ENCODE measurements at places on chromosomes 3 and 15.

DNA sequence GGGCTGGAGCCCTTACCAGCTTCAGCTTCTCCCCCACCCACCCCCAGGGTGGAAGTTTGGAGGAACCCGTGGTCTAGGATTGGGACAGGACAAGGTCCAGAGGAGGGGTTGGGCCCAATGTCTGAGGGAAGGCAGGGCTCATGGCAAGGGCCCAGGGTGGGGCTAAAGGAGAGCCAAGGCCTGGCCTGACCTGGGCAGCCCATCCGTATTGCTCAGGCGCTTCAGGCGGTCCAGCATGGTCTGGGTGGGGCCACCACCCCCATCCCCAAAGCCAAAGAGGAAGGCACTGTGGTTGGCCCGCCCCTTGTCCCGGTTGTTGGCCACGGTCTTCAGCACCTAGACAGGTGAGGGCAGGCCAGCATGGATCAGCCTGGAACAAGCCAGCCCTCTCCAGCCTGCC lies 7.6 kb downstream of the MAN2C1 start:
- no peak for DNase-seq

- DNase-seq = peak; percentile 47
These were observed 55.2 kb downstream of the PGPEP1L start for GRCh38 chr15:98952381-98952803.

GRCh38 chr3:99659032-99659431 lies 20.6 kb downstream of the COL8A1 start:
- no peak for DNase-seq

GRCh38 chr3:170296703-170297102 lies 60.8 kb upstream of the SKIL start:
- no peak for DNase-seq

DNA sequence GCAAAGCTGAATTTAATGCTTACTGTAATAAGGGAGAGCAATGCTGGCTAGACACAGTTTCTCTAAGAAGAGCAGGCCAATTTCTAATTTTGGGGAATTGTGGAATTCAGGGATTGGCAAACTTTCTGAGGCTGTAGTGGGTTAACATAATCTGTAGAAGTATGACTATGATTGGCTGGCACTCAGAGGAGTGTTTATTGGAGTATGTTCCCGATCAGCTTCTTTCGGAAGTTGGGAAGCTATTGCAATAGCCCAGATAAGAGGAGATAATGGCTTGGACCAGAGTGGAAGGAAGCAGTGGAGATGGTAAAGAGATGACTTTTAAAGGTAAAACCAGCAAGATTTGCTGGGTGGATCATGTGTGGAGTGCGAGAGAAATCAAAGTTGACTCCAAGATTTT lies 19.4 kb downstream of the TMOD3 start:
- no peak for DNase-seq

GRCh38 chr3:57544181-57545125 lies at the start of gene DNAH12:
Gene DNAH12, minus strand, starts transcription at chr3:57544344. Its CDS starts 1,474 bp downstream, at chr3:57542870.
- no peak for DNase-seq

GRCh38 chr3:119697394-119697793 lies 5.4 kb upstream of the CFAP91 start:
- DNase-seq = no peak

DNA sequence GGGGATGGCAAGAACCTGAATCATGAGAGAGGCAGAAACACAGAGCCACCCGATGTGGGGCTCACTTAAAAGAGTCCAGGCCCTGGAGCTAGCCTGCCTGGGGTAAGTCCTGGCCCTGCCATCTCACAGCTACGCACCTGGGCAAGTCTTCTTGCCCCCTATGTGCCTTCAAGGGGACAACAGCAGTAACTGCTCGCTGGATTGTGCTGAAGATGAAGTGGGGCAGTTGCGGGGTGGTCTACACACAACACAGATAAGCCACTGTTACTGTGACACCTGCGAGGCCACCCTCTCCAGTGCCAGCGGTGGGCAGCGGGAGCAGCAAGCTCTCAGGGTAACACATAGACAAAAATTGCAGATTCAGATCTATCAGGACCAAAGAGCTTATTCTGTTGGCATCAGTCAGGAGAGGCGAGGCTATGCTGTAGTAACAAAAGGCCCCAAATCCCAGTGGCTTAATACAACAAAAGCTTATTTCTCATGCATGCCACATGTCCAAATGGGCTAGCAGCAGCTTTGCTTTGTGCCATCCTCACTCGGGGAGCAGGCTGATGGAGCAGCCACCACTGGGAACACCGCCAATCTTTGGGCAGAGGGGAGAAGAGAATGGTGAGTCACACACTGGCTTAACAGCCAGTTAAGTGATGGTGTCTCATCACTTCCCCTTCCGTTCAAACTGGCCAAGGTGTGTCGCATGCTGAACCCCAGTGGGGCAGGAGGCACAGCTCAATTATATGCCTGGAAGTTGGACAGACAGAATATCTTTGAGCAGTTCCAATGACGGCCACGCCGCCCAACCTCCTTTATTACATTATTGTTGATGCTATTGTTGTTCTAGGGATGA lies 78.3 kb downstream of the WNT7A start:
- DNase-seq = peak; percentile 41

DNA sequence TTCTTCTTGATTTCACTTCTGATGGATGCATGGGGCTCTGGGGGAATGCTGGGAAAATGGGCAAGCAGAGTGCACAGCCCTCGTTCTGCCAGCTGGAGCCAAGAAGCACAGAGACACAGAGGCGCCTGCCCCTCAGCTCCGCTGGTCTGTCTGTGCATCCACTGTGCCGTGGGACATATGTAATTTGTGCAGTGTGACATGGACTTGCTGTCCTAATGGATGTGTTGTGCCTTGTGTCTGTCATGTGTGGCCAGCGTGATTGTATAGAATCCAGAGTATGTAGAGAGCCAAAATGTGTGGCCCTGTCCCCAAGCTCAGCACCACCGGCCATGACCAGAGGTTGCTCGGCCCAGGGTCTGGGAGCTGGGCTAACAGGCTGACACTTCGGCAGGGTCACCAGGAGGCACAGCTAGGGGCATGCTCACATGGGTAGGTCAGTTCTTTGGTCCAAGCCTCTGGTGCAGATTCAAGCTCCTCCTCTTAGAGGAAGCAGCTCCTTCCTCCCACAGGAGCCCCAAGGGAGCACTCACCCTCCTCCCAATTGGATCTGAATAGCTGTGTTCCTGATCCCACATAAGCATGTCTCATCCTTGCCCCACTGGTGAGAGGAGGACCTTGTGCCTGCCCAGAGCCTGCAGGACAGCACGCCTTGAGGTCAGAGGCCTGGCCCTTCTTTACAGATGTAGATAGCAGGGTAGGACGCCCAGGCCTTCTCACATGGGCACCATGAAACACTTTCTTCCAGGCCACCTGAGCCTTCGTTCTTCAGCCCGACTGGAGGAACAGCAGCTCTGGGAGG lies 100.8 kb upstream of the ABHD17C start:
- no peak for DNase-seq

DNA sequence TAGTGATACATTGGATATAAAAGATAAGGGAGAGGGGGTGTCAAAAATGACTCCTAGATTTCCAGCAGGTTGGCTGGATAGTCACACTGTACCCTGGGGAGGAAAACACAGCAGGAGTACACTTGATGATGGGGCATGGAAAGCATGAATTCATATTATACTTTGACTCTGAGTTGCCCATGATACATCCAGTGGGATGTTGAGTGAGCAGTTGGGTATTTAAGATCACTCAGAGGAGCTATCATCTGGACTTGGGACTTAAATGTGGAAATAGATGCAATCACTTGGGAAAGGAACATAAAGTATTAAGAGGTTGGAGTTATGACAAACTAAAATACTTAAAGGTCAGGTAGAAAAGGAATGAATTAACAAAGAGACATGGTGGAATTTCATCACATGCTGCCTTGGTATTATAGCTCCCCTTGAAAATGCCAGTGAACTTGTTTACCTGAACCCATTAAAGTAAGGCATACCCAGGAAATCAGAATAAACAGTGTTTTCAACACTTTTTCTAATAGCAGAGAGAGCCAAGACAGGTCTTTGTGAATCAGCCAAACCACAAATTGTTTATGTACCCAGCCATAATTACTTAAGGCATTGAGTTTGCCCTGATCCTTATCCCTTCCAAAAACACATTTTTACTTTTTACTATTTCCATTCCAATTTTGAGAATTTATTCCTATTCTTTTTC lies 49.9 kb upstream of the ABI3BP start:
- DNase-seq = no peak

- DNase-seq = peak; percentile 85
These were observed 18.0 kb upstream of the DNAJC13 start for GRCh38 chr3:132399054-132399929.

GRCh38 chr3:69014022-69014580 lies 617 bp upstream of the EOGT start:
- DNase-seq = peak; percentile 39

DNA sequence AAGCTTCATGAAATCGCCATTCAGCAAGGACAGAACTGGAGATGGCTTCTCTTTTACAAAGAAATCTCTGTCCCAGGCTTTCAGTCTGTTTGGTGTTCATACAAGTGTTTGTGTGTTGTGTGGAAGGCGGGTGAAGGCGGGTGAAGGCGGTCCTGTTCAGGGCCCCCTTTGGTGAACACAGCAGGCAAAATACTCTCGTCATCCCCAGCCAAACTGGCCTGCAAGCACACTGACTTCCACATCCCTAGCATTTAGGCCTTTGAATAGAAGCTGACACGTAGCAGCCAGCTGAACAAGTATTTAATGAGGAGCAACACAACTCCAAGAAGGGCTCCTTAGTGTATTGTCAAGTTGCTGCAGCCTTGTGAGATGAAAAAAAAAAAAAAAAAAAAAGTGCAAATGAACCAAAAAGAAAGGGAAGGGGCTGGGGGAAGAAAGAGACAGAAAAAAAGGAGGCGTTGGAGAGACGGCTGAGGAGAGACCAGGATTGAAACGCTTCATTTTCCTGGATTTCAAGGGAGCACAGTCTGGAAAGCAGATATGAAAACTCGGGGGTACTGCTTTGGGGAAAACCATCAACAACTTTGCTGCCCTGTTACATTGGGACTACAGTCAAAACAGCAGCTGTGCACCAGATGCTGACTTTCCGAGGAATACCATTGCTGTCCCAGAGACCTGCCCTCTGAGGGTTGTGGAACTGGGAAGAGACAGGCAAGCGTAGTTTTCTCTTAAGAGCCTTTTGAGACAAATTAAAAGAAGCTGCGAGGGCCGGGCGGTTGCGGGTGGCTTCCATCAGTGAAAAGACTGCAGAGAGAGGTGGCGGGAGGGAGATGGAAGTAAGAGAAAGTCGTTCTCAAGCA lies 74.6 kb downstream of the TGFBR2 start:
- no peak for DNase-seq

- no peak for DNase-seq
These were observed 32.5 kb downstream of the BOC start for GRCh38 chr3:113243846-113244245.

GRCh38 chr3:197392961-197393360 lies 94.5 kb upstream of the DLG1 start:
- no peak for DNase-seq

- DNase-seq = no peak
These were observed 207.7 kb upstream of the CFAP20DC start for GRCh38 chr3:59257506-59257905.

GRCh38 chr15:69974321-69974720 lies 123.4 kb downstream of the TLE3 start:
- no peak for DNase-seq

DNA sequence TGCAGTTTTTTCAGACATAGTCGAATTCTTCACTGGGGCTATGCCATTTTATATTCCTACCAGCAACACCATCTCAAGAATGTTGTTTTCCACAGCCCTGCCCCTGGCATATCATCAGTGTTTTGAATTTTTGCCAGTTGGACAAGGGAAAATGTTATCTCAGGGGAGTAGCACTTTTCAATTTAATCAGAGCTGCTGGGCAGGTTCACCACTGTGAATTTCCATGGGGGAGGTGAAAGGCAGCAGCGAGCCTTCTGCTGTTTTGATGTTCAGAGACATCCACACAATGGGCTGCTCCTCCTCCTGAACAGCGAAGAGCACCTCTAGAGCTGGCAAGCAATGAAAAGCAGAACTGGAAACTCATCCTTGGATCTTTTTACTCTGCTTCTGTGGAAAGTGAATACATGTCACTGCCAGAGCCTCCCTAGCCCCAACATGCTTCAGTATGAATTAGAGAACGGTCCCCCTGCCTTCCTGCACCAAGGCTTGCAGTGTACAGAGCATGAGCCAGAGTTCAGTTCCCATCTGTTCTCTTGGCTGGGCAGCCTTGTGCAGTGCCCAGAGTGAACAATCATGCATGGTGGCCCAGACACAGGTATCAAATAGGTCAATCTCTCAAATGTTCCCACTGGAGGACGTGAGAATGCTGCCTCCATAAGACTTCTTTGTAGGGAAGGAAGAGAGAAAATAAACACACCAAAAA lies 56.1 kb upstream of the RAD18 start:
- DNase-seq = no peak

- DNase-seq = no peak
These were observed 7.9 kb upstream of the BNC1 start for GRCh38 chr15:83292317-83292716.

- DNase-seq = no peak
These were observed 53.3 kb downstream of the KY start for GRCh38 chr3:134597390-134597970.

DNA sequence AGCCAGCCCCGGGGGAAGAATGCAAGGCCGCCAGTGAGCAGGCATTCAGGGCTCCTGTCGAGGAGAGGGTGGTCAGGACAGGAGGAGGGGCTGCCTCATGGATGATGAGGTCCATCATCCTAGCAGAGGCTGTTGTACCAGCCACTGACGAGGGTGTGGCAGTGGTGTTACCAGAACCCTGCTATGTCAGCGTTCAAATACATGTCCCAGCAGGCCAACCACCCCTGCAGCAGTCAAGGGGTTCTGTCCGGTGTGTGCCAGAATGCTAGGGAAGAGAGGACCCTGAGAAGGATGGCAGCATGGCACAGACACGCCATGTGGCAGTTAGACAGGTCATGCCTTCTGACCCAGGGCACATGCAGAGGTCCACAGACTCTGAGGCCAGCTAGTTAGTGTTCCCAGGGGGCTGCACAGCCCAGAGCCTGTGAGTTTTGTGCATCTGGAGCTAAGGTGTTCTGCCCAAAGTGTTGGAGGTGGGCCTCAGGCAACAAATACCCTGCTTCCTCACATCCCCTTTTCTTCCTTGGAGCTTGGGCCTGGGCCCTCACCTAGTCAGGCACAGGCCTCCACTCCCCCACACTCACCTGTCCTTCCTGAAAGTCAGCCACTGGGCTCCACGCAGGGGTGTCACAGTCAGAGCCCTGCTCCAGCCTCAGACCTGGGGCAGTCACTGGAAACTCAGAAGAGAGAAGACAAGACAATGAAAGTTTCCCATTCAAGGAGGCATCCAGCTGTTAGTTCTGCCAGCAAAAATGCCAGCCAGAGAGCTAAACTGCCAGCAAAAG lies 7.8 kb downstream of the PAK6 start:
- no peak for DNase-seq

DNA sequence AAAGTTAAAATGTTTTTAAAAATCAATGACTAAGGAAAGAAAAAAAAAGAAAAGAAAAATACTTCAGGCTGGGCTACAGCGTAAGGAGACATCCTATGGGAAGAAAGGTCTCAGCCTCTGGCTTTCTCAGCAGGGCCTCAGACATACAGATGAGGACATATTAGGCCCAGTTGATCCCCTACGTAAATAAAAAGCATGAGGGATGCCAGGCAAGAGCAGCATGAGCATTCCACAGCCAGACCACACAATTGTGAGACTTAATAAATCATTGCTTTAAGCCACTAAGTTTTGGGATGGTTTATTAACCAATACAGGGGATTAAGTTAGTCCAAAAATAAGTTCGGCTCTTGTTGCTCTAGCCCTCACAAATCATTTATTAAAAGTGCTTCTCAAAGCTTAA lies 394.1 kb upstream of the NECTIN3 start:
- no peak for DNase-seq

- no peak for DNase-seq
These were observed 10.9 kb downstream of the GNB5 start for GRCh38 chr15:52180196-52180835.
